Stimulated activated CD8-positive, alpha-beta memory T cell treated with anti-CD3 and anti-CD28 coated beads, Interleukin-7, amount 100 ng/mL, for 1 hour (primary cell): ENCODE measurements at places on chromosomes 13 and 19.

DNA sequence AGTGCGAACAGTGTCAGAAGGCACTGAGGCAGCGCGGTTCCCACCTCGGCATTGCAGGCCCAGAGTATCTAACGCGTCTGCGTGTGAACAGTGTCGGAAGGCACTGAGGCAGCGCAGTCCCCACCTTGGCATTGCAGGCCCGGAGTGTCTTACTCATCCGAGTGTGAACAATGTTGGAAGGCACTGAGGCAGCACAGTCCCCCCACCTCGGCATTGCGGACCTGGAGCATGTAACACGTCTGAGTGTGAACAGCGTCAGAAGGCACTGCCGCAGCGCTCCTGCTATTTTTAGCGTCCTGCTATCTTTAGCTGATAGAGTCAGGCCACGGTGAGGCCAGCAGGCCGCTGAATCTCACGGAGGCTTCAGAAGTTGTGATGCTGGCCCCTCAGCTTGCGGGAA lies 39.6 kb downstream of the ATP11A start:
- DNase-seq = no peak

GRCh38 chr19:45820413-45821102 lies 5.5 kb upstream of the RSPH6A start:
- DNase-seq = no peak

DNA sequence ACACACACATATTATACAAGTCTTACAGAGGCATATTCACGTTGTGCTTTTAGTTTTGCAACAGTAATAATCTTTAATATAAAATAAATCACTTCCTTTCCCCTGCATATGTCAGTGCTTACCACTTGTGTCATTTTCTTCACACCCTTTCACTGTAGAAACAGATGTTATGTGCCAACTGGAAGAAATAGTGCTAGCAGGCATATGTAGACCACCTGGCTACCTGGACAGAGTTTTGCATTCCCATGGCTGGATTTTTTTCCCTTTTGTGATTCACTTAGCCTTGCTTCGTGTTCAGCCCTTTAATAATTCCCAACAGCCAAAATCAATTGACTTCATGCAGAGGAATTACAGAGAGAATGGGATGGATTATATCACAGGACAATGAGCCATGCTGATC lies 399.1 kb upstream of the SPRY2 start:
- DNase-seq = no peak

- DNase-seq = no peak
Observed at GRCh38 chr19:34661357-34661756, 15.6 kb downstream of the SCGB2B2 start.

DNA sequence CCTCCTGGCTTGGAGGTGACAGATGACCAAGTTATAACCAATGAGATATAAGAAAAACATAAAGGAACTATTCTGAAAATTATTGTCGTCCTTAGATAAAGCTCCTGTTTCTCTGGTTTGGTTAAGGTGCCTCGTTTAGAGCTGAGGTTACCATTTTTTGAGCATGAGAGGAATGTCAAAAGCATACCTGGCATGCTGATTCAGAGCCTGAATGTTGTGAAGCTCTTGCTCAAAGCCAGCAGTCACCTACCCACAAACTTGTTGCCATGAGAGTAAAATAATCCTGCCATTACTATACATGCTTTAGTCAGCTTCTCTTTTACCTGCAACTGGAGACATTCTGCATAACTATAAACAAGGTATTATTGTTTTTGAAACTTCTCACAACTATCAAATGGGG lies 1116.2 kb downstream of the DIAPH3 start:
- DNase-seq = no peak

DNA sequence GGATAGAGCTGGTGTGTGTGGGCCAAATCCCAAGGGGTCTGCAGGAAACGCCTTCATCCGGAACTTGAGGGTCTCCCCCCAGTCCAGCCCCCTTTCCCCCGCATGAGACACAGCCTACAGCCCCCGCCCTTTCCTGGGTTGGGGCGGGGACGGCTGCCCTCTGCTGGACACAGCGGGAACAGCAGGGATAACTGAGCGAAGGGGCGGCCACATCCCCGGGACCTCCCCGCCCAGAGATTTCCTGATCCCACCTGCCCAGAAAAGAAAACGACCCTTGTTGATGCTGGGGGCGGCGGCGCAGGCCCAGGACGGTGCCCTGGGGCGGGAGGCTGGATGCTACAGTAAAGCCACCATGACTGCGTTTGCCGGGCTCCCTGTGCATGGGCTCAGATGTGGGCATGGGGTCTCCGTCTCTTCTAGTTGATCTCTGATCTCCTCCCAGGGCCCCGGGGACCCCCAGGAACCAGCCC lies 14.2 kb downstream of the ONECUT3 start:
- peak; percentile 36 for DNase-seq

GRCh38 chr19:4264812-4265211 lies 14.3 kb upstream of the SHD start:
- no peak for DNase-seq

- DNase-seq = no peak
Observed at GRCh38 chr13:34350671-34351070, 532.7 kb downstream of the RFC3 start.

DNA sequence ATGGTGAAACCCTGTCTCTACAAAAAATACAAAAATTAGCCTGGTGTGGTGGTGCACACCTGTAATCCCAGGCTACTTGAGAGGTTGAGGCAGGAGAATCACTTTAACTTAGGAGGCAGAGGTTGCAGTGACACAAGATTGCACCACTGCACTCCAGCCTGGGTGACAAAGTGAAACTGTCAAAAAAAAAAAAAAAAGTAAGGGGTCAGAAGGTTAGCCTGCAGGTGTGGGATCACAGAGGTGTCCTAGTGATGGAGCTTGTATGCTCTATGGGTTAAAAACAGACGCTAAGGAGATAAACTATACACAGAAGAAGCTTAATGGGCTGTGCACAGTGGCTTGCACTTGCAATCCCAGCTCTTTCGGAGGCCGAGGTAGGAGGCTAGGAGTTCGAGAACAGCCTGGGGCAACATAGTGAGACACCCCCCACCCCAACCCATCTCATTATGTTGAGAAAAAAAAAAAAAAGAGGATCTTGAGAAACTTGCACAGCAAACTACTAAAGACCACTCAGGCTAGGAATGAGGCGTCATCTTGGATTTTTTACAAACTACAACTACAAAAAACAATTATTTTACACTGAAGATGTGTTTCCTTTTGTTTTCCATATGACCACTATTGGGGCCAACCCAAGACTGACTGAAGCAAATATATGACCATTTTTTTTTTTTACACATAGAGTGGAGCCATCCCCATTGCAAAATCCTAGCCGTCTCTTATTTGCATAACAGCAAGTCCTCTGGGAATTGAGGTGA lies 7.9 kb downstream of the FOSB start:
- DNase-seq = no peak

GRCh38 chr13:32720026-32720425 lies 133.8 kb downstream of the PDS5B start:
- DNase-seq = no peak

DNA sequence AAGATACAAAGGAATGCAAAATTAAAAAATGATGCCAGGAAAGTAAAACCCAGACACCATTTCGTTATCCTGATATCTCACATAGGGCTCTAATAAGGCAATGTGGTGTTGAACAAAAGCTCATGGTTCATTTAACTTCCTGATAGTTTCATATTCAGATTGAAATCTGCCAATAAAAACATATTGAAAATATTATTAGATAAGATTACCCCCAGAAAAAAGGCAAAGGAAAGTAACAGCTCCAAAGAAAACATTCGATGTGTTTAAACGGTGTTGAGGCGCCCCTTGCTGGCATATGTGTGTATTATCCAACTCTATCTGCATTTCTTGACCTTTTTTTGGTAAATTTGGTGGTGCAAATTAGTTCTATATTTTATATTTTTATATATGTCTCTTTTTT lies 75.9 kb downstream of the ESD start:
- DNase-seq = no peak

DNA sequence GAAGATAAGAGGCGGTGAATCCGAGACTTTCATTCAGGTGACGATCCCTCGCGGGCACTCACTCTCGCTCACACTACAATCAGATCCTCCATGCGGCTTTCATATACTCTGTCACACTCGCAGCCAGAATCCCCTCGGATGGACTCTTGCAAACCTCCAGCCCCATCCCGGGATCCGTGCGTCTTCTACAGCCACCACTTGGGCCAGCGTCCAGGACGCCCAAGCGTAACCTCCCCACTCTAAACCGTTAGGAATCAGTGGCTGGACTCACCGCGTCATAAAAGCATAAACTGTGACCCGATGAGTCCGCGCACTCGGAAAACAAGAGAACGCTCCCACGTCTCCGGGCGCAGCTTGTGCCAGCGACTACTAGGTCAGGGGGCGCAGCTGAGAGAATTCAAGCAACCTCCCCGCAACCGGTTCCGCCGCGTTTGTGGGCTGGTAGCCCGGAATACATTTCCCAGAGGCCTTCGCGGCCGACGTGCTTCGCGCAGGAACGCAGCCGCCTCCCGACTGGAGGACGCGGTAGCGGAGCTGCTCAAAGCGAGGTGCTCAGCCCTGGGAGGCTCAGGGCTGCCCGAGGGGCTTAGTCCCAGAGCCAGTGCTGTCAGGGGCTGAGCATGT lies 27.6 kb downstream of the ZNF607 start:
- peak; percentile 61 for DNase-seq

- DNase-seq = no peak
Observed at GRCh38 chr13:75368167-75368566, 113.8 kb downstream of the TBC1D4 start.

DNA sequence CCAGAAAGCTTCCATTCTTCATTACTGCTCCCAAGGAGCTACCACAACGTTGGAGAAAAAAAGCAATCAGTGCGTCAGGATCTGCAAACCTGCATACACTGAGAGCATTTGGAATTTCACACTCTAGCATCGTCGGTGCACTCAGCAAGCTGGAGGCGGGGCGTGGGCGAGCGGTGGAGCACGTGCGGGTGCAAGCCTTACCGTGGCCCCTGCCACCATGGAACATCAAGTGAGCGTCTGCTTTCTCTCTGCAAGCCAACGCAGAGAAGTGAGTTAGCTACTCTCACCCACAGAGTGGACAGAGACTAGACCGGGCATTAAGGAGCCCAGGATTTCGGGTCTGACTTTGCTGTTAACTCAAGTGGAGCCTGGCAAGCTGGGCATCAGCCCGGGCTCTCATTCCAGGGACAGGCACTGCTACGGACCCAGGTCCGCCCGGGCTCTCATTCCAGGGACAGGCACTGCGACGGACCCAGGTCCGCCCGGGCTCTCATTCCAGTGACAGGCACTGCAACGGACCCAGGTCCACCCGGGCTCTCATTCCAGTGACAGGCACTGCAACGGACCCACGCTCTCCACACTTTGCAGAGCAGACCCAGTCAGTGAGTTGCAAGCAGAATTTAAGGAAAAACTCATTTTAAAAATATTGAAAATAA lies 124.1 kb upstream of the SPACA7 start:
- no peak for DNase-seq

GRCh38 chr13:106570299-106570852 lies 2.4 kb upstream of the ARGLU1 start:
- DNase-seq = peak; percentile 31

DNA sequence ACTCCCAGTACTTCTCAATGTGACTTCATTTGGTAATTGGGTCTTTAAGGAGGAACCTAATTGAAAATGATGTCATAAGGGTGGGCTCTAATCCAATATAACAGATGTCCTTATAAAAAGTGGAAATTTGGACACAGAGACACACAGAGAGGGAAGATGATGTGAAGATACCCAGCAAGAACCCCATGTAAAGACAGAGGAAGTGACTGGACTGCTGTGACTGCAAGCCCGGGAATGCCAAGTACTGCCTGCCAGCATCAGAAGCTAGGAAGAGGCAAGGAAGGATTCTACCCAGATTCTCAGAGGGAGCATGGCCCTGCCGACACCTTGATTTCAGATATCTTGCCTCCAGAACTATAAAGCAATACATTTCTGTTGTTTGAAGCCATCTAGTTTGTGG lies 239.3 kb downstream of the KCTD12 start:
- no peak for DNase-seq

DNA sequence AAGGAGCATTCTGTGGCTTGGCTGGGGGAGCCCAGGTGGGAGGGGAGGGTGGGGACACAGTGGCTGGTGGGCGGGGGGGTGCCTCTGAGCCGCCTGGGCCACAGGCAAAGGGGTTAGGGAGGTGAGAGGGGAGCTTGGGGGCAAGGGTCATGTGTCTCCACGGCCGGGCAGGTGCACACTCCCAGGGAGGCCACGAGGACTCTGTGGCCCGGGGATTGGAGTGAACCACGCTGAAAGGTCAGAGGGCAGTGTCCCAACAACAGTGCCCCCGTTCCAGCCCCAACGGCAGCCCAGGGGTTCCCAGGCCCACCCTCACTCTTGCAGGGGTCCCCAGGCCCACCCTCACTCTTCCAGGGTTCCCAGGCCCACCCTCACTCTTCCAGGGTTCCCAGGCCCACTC lies 9.6 kb downstream of the C2CD4C start:
- no peak for DNase-seq

DNA sequence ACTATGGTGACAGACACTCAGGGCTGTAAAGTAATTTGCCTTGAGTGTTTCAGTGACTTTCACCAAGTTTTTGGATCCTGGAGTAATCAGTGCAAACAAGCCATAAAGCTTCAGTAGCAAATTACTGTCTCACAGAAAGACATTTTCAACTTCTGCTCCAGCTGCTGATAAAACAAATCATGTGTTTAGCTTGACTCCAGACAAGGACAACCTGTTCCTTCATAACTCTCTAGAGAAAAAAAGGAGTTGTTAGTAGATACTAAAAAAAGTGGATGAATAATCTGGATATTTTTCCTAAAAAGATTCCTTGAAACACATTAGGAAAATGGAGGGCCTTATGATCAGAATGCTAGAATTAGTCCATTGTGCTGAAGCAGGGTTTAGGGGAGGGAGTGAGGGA lies 9.4 kb downstream of the ARGLU1 start:
- DNase-seq = no peak

- DNase-seq = no peak
Observed at GRCh38 chr13:56893843-56894242, 246.9 kb upstream of the PRR20A start.

DNA sequence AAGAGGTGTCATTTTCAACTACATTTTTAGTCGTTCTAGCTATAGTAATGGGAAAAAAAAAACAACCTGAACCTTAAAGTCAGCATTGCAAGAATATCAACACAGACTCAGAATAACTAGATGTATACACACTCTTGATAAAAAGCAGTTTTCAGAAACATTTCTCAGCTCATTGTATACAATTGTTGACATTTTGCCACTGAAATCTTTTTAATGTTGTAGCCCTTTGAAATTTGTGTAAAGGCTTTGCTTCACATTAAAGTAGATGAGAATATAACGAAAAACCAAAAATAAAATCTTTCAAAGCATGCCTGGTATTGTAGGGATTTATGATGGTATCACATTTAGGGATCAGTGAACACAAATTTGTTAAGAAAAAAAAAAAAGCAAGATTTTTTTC lies 87.2 kb upstream of the SLC10A2 start:
- DNase-seq = no peak

GRCh38 chr19:3818466-3818865 lies 32.3 kb upstream of the MATK start:
- DNase-seq = no peak

DNA sequence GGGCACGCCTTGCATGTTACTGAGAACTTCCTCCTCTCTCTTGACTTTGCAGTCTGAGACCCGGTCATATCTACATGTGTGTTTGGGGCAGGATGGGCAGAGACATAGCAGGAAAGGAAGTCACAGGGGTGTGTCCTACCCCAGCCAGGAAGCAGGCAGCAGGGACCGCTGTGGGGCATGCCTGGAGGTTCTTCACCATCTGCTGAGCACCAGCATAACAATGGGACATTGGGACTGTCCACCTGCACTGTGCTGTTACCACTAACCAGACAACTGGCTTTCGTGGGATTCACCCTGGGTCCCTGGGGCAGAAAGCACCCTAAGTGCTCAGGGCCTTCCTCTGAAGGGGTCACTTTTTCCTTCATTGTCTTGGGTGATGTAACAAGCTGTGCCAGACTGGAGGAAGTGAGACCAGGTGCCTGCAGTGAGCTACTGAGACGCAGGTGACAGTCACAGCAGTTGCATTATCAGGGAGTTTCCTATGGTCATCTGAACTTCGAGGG lies 2.6 kb upstream of the HAUS5 start:
- no peak for DNase-seq
